ENCODE measurements at places on chromosomes 3 and 15. TPM values are rescaled to one million over a fixed set of nuclear protein-coding genes. Genes with fewer than 3 reads are reported as not detected.

- DNase-seq: no peak
These were observed 446.7 kb upstream of the GBE1 start for GRCh38 chr3:82208002-82208710.

GRCh38 chr15:50219820-50220219 is 37.8 kb downstream of the SLC27A2 start:
- no peak for DNase-seq

- no peak for DNase-seq
These were observed 18.3 kb downstream of the MAGEL2 start for GRCh38 chr15:23629234-23629805.

DNA sequence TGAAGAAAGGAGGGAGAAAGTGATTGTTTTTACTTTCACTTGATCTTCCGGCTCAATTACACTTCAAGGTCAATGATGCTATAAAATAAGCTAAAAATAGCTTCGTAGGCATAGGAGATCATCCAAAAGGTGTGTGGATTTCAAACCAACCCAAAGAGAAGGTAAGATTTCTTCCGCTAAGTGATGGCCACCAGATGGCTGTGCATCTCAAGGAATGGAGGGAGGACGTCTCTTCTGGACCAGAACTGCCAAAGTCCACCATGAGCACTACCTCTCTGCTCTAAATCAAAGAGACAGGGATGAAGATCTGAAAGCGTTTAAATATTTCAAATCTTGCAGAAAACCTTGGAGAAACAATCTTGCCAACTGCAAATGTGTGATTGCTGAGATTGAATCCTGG is 199.1 kb upstream of the ZPLD1 start:
- DNase-seq: no peak

DNA sequence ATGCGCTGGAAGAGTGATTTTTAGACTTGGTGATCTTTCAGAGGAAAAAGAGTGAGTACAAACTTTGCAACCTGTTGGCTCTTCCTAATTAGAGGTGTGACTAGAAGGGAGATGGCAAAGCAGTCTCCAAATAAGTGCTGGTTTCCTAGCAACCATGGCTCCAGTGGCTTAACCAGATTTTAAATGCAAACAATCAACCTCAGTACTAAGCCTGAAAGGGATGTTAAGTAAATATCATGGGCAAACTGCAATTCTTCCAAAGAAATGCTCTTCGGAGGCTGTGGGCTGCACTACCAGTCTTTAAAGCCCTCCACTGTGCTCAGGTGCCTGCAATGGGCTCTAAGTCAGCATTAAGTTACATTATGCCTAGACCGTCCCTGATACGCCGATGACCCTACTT is 678.1 kb upstream of the CCDC54 start:
- DNase-seq: no peak

DNA sequence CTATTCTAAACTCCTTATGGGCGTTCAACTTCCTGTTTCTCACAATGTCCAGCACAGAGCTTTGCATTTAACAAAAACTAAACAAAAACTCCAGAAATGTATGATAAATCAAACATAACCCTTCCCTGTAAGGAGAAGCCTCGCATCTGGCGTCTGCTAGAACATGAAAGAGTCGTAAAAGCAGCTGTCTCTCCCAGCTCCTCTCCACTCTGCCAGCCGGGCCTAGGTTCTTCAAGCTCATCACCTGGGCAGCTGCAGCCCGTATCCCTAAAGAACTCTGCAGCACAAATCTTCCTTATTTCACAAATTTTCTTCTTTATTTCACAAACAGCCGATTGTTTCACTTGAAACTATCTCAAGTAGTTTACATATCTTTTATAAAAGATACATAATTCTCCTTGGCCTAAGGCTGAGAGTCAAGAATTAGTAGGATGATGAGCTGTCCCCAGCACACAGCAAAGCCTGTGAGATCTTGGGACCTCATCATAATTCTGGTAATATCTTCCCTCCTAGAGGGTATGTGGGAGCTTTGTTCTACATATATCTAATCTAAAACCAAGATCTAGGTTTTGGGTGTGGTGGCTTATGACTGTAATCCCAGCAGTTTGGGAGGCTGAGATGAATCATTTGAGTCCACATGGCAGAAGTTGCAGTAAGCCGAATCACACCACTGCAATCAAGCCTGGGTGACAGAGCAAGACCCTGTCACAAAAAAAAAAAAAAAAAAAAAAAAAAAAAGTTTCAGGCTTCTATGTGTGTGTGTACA is 35.3 kb downstream of the ANXA2 start:
- DNase-seq: no peak

DNA sequence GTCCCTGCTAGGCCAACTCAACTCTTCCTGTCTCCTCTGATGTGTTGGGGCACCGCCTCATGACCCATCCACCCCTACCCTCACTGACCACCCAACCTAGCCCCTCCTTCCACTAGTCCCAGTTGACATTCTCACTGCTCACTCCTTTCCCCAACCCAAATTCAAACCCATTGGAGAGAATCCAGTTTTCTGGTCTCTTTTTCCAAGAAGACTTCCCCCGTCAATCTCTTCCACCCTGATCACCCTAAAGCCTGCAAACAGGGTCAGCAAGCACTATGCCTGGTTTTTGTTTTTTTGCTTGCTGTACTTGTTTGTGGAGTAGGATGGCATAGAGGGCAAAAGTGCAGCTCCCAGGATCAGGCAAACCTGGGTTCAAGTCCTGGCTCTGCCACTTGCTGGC is 176.6 kb upstream of the PPP2R3A start:
- DNase-seq: no peak

DNA sequence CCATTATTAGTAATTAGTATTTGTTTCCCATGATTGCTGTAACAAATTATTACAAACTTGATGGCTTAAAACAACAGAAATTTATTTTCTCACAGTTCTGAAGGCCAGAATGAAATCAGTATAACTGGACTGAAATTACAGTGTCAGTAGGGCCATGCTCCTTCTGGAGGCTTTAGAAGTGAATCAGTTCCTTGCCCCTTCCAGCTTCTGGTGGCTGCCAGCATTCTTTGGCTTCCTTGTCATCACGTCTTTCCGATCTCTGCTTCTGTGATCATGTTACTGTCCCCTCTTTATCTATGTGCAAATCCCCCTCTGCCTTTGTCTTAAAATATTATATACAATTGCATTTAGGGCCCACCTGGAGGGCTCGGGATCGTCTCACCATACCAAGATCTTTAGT is 92.0 kb downstream of the FOXB1 start:
- DNase-seq: no peak

- DNase-seq: no peak
These were observed 103.6 kb upstream of the NUDT16 start for GRCh38 chr3:131277836-131278497.

DNA sequence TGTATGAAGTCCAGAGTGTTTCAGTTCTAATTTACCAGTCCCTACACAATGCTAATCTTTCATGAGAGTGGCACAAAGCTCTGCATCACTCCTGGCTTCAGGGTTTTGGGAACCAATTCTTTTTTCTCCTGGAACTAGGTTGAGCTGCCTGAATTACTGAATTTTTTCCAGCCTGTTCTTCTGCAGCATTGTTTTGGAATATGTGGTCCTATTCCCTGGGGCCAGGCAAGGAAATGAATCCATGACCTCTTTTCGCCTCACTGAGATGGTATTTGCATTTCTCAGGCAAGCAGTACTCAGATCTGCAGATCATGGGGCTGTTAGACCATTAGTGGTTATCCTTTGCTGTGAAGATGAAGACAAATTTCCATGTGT is 25.6 kb upstream of the GPR171 start:
- DNase-seq: no peak

GRCh38 chr3:110679285-110679684 is 392.3 kb upstream of the NECTIN3 start:
- DNase-seq: no peak

- DNase-seq: peak; percentile 18
These were observed 132.6 kb upstream of the HES1 start for GRCh38 chr3:194003114-194004057.

GRCh38 chr3:100099621-100100020 is 14.7 kb downstream of the FILIP1L start:
- DNase-seq: no peak

DNA sequence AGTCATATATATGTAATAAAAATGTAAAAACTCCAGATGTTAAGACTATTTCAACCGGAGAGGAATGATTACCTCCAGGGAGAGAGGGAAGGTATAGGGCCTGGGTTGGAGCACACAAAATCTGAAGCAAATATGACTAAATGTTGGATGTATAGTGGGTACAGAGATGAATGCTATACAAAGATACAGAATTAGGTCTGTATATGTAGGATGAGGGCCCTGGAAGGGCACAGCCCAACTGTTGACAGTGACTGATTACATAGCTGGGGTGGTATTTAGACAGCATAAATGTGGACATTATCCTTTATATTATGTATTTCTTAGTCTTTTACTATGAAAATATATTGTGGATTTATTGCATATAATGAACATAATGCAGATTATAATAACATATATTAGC is 94.4 kb upstream of the SPATA12 start:
- no peak for DNase-seq

- DNase-seq: no peak
These were observed 5.4 kb downstream of the MEX3B start for GRCh38 chr15:82040390-82040789.

DNA sequence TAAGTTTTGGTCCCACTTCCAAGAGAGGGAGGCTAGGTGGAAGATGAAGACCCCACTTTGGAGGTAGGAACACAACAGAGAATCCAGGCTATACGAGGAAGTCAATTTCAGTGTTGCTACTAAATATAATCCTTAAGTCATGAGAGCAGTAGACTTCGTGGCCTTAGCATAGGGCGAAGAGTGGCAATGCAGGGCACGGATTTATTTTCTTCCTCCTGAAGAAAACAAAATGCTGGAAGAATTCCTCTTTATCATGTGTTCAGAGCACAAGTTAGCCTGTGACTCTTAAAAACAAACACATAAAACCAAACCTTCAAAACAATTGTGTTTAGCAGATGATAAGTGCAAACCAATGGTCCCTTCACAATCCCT is 19.4 kb downstream of the BCL2L10 start:
- no peak for DNase-seq

GRCh38 chr3:116445311-116445841 is at the start of gene LSAMP:
LSAMP (minus strand) TSS chr3:116445487.
- peak; percentile 72 for DNase-seq

- DNase-seq: no peak
These were observed 20.2 kb downstream of the CPOX start for GRCh38 chr3:98573181-98573728.

DNA sequence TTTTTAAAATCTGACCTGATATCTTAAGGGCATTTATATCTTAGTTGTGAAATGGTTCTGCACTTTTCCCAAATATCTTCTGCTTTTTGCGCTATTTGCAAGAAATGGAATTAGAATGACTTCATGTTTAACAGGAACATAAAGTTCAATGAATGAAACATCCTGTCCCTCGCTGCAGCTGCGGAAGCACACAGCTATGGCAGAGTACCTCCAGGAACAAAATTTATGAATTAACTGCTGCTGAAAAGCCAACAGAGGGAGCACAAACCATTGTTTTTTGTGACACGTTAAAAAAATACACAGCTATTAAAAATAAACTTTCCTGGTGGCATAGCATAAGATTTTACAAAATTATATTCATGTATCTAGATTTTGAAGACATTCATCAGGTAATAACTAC is 404.4 kb upstream of the MDFIC2 start:
- DNase-seq: no peak

DNA sequence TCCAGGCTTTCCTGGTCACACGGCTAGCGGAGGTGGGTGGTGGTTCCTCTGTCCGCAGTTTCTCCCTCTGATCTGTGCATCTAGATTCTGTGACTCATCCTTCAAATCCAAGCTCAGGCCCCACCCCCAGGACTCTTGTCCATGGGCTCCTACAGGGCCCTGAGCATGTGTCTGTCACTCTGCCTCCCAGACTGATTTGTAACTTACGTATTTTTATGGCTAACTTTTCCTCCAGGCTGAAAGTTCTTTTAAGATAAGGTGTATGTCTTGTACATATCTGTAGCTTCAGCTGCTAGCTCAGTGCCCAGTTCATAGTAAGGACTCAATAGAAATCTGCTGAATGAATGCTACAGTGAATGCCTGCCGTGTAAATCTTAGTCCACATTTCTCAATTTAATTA is 8.0 kb downstream of the ESYT3 start:
- no peak for DNase-seq

DNA sequence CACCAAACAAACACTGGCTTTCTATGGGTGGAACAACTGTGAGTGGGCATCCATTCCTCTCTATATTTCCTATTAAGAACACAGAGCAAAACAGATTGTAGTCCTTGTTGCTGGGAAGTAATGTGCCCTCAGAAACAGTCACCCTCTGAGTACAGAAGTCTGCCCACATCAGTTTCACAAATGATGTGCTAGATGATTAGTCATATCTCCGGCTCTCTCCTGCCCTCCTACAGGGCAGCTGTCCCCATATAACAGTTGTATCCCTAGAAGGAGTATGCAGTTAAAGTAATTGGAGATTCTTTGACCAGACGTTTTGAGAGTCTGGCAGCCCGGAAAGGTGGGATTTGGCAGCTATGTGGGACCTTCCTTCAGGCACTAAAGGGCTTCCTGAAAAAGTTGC is 159.9 kb downstream of the APBA2 start:
- DNase-seq: no peak

CRYGS gene
- total RNA-seq: 1.6 TPM

DOCK3 gene
- total RNA-seq: 42.6 TPM

ACAD11 gene
- 36.0 TPM for total RNA-seq

TMCO5A gene
- not detected for total RNA-seq

CASR gene
- total RNA-seq: not detected

ROPN1 gene
- 0.16 TPM for total RNA-seq

GRK7 gene
- not detected for total RNA-seq

ARPP21 gene
- 656 TPM for total RNA-seq
